ENCODE measurements at places on chromosomes 12 and 14.

DNA sequence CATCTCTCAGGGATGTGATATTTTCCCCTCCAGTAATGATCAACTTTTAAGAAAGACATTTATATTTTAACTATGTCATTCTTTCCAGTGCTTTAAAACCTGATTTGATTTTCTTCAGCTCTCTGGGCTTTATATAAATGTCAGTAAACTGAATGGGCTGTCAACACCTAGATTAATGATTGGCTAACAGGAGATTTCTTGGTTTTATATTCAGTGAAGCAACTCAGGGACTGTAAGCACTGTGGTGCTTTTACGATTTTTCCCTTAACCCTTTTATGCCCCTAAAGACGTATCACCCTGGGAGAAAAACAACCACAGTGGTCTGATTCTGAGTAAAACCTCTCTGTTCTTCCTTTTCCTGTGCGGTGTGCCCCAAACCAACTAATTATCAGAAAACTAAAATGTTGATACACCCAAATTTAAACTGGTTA lies 38.0 kb downstream of the PTGER2 start:
- no peak for DNase-seq

DNA sequence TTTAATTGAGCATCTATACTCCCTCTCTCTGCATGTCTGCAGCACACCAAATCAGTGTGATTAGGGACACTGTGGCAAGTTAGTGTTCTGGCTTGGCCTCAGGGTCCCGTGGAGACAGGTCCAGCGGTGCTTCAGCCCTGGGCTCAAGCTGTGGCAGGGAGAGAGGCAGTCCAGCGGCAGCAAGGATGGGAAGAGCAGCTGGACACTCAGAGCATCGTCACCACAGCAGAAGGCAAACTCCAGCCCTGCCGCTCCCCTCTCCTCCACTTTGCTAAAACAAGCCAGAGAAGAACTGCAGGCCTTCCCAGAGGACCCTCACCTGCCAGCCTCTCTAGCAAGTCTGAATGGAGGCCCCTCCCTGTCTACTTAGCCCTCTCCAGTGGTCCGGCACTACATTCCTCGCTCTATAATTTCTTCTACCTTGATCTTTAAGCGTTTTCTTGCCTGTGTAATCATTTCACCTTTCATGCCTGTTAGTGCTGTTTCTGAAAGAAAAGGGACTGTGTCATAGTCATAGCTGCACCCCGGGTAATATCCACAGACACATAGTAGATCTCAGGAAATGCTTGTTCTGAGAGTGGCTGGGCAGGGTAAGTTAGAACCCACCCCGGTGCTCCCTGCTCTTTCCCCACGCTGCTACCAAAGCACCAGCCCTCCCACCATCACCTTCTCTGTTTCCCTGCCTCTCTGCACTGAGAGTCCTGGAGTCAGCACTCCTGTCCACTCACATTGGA lies 22.1 kb downstream of the ZFP36L1 start:
- no peak for DNase-seq

- DNase-seq, result no peak
These were observed 473.4 kb upstream of the LMO3 start for GRCh38 chr12:17079251-17079909.

DNA sequence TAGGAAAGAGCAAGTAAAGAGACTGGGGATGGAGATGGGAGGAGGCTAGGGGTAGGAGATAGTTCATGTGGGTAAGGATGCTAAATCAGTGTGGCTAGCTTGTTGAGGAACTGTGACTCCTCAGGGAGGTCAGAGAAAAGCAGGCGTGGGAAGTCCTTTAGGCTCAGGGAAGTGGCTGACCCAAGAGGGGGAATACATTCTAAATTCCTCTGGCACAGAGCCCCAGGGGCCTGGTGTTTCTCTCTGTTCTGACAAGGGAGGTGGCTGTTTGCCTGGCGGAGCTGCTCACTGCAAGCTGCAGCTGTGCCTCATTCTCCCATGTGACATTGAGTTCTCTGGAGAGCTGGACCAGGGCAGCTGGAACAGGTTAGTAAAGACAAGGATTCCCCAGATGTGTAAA lies 152.2 kb upstream of the SLC38A2 start:
- DNase-seq, result no peak

DNA sequence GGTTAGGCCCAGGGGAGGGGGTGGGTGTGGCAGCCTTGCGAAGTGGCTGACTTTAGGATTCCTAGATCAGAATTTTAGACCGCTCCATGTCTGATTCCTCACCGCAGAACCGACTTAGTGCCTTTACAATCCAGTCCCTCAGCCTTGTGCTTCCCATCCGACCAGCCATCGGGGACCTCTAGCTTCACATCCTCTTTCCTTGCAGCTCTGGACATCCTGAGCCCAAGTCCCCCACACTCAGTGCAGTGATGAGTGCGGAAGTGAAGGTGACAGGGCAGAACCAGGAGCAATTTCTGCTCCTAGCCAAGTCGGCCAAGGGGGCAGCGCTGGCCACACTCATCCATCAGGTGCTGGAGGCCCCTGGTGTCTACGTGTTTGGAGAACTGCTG lies 557 bp downstream of the COPS7A start:
- DNase-seq, result no peak

DNA sequence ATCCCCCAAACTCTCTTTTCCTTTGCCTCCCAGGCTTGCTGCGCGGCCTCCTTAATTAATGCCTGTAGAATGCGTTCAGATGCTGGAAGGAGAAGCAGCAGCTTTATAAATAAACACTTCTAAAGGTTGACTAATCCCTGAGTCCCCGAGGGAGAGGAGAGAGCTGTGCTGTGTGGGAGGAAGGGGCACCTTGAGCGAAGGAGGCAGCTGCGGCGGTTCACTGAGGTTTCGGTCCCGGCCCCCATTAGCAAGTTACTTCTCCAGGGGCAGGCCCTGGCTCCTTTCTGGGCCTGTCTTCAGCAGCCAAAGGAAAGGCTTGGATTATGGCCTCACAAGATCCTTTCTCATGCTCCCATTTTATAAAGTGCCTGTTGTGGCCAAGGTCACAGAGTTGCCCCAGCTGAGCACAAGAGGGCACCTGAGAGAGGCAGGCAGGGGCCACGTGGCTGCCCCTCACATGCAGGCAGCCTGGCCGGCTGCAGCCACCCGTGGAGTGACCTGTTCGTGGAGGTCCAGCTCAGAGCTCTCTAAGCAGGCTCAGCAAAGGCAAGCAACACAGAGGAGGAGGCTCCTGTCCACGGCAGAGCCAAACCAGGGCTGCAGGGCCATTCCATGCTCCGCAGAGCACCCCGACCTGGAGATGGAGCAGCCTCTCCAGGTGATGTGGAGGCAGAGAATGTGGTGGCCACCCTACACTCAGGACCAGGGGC lies 15.0 kb upstream of the CACNA2D4 start:
- DNase-seq, result peak; percentile 74

DNA sequence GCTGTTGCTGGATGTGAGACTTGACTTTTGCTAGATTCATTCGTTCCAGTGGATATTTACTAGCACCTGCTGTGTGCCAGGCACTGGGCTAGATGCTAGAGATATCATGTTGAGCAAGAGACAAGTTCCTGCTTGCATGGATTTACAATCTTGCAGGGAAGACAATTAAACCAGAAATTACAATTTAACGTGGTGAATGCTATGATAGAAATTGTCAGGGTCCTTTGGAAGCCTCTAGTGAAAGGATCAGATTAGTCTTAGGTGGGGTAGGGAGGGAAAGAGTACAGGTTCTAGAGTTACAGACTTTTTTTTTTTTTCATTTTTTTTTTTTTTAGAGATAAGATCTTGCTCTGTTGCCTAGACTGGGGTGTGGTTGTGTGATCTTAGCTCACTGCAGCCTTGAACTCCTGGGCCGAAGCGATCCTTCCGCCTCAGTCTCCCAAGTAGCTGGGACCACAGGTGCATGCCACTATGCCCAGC lies 36.7 kb downstream of the SPATS2 start:
- no peak for DNase-seq

GRCh38 chr12:25023808-25024207 lies 74.9 kb upstream of the BCAT1 start:
- DNase-seq, result no peak

- DNase-seq, result no peak
These were observed 726 bp downstream of the ZFHX2 start for GRCh38 chr14:23550812-23551265.

GRCh38 chr12:84919271-84919670 lies 6.7 kb upstream of the SLC6A15 start:
- no peak for DNase-seq

DNA sequence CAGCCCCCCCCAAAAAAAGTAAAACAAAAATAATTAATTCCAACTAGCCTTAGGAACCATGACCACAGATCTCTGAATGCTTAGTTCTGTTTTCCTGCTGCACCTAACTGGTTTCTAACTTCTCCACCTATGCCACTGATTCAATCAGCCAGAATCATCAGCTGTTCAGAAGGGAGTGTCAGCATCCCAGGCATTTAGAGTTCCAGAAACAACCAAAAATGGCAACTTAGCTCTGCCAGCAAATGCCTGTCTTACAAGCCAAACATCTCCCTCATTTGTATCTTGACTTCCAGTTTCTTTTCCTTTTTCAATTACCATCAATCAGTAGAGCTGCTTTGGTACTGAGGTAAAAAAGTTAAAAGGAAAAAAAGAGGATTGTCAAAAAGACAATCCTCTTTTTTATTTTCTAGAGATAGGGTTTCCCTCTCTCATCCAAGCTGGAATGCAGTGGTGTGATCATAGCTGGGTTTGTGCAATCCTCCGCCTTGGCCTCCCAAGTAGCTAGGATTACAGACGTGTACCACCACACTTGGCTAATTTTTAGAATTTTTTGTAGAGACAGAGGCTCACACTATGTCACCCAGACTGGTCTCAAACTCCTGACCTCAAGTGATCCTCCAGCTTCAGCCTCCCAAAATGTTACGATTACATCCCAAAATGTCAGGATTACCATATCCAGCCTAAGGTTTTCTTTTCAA lies 45.2 kb upstream of the ISM2 start:
- DNase-seq, result no peak

DNA sequence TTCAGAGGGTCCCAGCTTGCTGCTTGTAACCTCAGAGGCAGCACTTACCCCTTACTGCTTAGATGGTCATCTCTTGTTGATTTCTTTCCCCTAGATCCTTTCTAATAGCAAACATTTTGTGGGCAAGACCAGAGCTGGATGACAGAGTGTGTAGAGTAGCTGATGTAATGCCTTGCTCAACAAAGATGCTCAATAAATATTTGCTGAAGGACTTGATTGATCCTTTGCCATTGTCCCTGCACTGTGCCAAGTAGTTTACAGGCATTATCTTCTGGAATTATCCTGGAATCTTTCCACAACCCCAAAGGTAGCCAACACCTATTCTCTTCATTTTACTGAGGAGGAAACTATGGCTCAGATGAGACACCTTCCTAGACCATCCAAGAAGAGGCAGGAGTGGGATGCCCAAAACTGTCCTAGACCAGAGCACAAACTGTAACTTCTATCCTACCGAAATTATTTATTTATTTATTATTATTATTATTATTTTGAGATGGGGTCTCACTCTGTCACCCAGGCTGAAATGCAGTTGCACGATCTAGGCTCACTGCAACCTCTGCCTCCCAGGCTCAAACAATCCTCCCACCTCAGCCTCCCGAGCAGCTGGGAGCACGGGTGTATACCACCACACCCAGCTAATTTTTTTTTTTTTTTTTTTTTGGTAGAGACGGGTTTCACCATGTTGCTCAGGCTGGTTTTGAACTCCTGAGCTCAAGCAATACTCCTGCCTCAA lies 1.4 kb downstream of the MMAB start:
- no peak for DNase-seq

DNA sequence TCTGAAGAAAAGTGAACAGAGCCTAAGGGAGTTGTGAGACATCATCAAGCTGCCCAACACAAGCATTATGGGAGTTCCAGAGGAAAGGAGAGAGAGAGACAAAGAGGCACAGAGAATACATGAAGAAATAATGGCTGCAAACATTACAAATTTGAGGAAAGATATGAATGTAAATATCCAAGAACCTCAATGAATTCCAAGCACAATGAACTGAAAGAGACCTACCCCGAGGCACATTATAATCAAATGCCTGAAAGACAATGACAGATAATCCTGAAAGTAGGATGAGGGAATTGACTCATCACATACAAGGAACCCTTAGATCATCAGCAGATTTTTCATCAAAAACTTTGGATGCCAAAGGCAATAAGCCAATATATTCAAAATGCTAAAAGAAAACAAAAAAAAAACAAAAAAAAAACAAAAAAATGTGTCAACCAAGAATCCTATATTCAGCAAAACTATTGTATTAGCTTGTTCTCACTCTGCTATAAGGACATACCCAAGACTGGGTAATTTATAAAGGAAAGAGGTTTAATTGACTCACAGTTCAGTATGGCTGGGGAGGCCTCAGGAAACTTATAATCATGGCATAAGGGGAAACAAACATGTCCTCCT lies 37.8 kb downstream of the BCL2L14 start:
- DNase-seq, result no peak

GRCh38 chr14:24136684-24137528 lies 912 bp downstream of the PSME1 start:
- DNase-seq, result no peak

GRCh38 chr14:57761800-57762199 lies 104.1 kb downstream of the SLC35F4 start:
- DNase-seq, result no peak

GRCh38 chr12:75526655-75527511 lies 15.5 kb upstream of the KRR1 start:
- no peak for DNase-seq

GRCh38 chr12:70927356-70927755 lies 6.8 kb upstream of the PTPRR start:
- DNase-seq, result no peak

- DNase-seq, result no peak
These were observed 32.4 kb upstream of the EML1 start for GRCh38 chr14:99760817-99761216.

- no peak for DNase-seq
These were observed 81.8 kb downstream of the EMP1 start for GRCh38 chr12:13278249-13278787.

- no peak for DNase-seq
These were observed 983.1 kb downstream of the FLRT2 start for GRCh38 chr14:86513056-86513455.

GRCh38 chr14:69331206-69331605 lies 66.9 kb downstream of the ERH start:
- DNase-seq, result no peak

DNA sequence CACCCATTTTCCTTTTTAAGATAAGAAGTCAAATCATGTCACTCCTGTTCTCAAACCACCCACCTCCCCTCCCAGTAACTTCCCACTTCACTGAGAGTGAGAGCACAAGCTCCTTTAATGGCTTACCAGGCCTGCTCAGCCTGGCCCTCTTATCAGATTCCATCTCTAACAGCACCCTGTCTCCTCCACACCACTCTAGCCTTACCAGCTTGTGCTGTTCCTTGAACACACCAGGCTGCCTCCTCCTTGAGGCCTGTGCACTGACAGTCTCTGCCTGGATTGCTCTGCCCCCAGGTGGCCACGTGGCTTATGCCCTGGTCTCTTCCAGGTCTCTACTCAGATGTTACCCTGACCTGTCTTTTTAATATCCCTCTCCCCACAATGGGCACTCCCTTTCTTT lies 40.1 kb upstream of the EVL start:
- no peak for DNase-seq

All from NCI-H1436 treated with DMSO at 0.1 percent for 48 hours (cell line).